IPS DF 6.9 (cell line): ENCODE measurements at places on chromosomes 1 and 21.

GRCh38 chr1:145702826-145703225 lies 4.3 kb downstream of the PDZK1 start:
- DNase-seq = no peak

DNA sequence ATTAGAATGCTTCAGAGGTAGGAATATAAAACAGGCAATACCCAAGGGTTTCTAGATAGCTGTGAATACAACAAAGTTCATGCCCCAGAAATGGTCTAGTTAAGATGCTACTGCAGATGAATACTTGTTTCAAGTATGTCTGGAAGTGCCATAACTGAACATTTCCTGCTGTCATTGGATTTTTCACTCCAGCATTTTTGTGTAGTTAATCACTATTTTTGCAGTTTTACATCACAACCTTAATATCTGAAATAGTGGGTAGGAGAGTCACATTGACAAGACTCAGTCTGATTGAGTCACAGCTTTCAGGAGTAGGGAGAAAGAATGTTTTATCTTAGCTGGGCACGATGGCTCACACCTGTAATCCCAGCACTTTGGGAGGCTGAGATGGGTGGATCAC lies 126.4 kb upstream of the C1orf21 start:
- DNase-seq = no peak

DNA sequence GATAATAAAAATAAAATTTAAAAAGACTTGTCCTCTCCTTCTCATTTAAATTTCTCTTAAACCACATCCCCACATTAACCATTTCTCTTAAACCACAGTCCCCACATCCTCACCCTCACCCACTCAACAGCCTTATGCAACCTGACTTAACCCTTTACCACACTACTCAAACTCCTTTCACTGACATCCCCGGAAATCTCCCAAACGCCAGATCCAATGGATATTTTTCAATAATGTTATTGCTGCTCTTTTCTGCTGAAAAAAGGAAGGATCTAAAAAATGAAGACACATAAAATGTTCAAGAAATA lies 54.2 kb upstream of the EEIG2 start:
- DNase-seq = no peak

GRCh38 chr1:221897321-221897721 lies 155.4 kb upstream of the DUSP10 start:
- DNase-seq = no peak

- DNase-seq = no peak
Observed at GRCh38 chr1:68459091-68459490, 9.3 kb upstream of the RPE65 start.

GRCh38 chr1:221881805-221882581 lies 140.1 kb upstream of the DUSP10 start:
- no peak for DNase-seq

DNA sequence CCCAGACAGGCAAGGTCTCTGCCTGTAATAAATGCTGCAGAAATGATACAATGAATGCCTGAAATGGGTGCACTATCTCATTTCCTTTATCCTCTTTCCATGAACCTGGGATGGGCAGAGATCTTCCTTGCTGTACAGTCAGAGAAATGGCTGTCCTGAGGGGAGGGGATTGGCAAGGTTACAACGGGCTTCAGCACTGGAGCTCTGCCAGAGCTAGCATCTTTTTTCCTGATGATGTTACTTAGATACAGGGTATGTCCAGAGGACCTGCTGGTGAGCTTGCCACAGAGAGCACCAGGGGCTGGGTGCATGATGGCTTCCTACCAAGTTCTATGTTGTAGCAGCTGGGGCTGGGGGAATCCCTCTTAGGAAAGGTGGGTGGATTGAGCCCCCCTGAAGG lies 115.1 kb downstream of the PLXNA2 start:
- DNase-seq = no peak

GRCh38 chr1:36572906-36573305 lies 90.2 kb upstream of the CSF3R start:
- DNase-seq = no peak

- no peak for DNase-seq
Observed at GRCh38 chr21:25772686-25773085, 37.9 kb downstream of the GABPA start.

GRCh38 chr1:26814377-26814776 lies 12.1 kb upstream of the ZDHHC18 start:
- no peak for DNase-seq

DNA sequence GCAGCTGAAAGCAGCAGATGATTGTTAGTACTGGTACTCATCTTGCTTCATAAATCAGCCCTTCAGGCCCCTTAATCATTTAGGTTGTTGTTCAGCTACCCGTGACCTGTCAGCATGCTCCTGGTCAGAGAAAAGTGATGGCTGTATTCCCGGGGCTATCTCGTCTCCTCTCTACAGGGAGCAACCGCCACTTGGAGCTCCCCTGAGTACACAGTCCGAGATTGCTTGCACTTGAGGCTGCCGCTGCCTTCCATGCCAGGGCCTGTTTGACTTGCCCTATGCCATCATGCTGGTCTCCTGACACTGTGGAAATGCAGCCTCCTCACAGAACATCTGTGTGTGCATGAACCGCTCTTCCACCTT lies 97.5 kb downstream of the SPATA46 start:
- no peak for DNase-seq

GRCh38 chr1:24903955-24904730 lies 25.9 kb downstream of the RUNX3 start:
- DNase-seq = no peak

- no peak for DNase-seq
Observed at GRCh38 chr1:229227298-229227919, 43.5 kb upstream of the RAB4A start.

GRCh38 chr1:206568256-206568655 lies 44.0 kb downstream of the EIF2D start:
- no peak for DNase-seq

DNA sequence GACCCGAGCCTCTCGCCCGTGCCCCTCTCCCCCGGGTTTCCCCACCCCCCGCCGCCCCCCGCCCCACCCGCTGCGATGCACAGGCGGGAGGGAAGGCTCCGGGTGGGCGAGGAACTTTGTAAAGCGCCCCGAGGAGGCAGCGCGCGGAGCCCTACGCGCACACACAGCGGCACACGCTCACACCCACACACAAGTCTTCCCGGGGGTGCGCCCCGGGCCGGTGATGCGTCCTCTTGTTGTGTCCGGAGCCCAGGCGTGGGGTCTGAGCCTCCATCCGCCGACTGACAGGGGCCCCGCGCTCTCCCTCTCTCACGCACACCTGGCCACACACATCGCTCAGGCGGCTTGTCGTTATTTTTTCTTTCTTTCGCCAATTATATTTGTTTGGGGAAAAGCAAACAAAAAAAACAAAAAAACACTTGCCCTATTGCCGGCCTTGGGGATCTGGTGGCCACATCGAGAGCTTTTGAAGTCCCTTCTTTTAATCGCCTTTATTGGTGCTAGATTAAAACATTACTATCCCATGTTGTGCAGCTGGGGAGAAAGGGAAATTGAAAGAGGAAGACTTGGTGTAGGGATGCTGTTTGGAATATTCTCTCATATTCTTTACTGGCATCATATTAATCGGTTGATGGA lies 770 bp downstream of the NTNG1 start:
- no peak for DNase-seq

- no peak for DNase-seq
Observed at GRCh38 chr1:207673399-207673798, 28.5 kb downstream of the CR1L start.

- DNase-seq = no peak
Observed at GRCh38 chr1:1761504-1762376, 16.5 kb downstream of the NADK start.

GRCh38 chr1:42162181-42162580 lies 2.4 kb downstream of the GUCA2A start:
- no peak for DNase-seq

DNA sequence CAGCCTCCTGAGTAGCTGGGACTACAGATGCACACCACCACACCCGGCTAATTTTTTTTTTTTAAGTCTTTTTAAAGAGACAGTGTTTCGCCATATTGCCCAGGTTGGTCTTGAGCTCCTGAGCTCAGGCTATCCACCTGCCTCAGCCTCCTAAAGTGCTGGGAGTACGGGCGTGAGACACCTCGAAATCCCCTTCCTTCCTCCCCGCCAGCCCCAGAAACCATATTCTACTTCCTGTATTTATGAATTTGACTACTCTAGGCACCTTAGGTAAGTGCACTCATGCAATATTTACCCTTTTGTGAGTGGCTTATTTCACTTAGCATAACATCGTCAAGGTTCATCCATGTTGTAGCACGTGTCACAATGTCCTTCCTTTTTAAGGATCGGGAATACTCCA lies 6.9 kb upstream of the LRP8 start:
- no peak for DNase-seq

- no peak for DNase-seq
Observed at GRCh38 chr21:40505681-40506080, 341.3 kb downstream of the DSCAM start.

DNA sequence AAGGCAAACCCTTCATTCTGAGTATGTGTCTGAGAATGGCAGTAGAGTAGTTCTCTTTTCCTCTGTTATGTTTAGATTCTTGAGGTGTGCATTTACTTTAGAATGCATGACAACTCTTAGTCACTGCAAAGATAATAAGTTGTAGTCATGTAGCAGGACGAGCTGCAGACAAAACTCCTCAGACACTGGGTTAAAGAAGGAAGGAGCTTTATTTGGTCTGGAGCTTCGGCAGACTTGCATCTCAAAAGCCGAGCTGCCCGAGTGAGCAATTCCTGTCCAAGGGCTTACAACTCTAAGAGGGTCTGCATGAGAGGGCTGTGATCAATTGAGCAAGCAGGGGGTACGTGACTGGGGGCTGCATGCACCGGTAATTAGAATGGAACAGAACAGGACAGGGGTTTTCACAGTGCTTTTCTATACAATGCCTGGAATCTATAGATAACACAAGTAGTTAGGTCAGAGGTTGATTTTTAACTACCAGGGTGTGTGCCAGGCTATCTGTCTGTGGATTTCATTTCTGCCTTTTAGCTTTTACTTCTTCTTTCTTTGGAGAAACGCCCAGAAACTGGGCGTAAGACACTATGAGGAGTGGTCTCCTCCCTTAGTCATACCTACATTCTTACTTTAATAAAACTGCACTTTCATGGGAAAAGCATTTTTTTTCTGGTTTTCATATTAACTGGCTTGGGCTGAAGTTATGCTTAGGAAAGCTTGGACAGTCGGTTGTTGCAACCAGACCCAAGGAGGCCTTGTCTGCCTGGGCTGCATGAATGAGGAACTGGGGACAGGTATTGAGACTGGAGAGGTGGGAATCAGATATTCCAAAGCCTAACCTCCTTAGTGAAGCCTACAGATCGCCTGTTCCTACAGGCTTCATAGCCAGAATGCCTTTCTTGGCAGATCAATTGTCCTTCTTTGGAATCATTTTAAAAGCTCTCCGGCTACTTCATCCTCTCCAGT lies 115.1 kb downstream of the RHOU start:
- DNase-seq = no peak

GRCh38 chr21:42527489-42528158 lies 14.0 kb downstream of the SLC37A1 start:
- no peak for DNase-seq

GRCh38 chr1:85189120-85189519 lies 11.7 kb downstream of the SYDE2 start:
- DNase-seq = no peak

GRCh38 chr1:20365421-20366055 lies 74.9 kb downstream of the VWA5B1 start:
- no peak for DNase-seq

- no peak for DNase-seq
Observed at GRCh38 chr1:115829947-115830346, 11.0 kb downstream of the NHLH2 start.

GRCh38 chr1:113106910-113107309 lies 33.9 kb downstream of the LRIG2 start:
- no peak for DNase-seq

GRCh38 chr1:164337885-164338284 lies 221.1 kb upstream of the PBX1 start:
- DNase-seq = no peak

- no peak for DNase-seq
Observed at GRCh38 chr1:210239349-210240111, 6.9 kb downstream of the SERTAD4 start.

- DNase-seq = no peak
Observed at GRCh38 chr1:38071312-38072256, 25.0 kb upstream of the POU3F1 start.

DNA sequence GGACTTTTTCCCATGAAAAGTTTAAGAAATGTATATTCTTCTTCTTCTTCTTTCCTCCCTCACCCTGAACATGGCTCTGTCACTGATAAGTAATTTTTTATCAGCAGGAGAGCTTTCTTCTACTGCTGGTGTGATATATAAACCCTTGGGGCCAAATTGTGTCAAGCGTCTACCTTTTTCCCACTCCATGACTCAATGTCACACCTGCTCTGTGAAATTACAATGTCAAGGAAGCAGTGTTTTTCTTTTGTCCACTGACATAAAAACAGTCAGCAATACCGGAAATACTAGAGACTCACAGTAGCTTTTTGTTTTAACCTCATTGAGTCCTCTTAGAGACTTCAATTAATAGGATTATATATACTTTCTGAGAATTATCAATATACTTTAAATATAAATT lies 416.2 kb upstream of the ADGRL4 start:
- no peak for DNase-seq

- no peak for DNase-seq
Observed at GRCh38 chr1:113534875-113535274, 144.6 kb downstream of the MAGI3 start.

DNA sequence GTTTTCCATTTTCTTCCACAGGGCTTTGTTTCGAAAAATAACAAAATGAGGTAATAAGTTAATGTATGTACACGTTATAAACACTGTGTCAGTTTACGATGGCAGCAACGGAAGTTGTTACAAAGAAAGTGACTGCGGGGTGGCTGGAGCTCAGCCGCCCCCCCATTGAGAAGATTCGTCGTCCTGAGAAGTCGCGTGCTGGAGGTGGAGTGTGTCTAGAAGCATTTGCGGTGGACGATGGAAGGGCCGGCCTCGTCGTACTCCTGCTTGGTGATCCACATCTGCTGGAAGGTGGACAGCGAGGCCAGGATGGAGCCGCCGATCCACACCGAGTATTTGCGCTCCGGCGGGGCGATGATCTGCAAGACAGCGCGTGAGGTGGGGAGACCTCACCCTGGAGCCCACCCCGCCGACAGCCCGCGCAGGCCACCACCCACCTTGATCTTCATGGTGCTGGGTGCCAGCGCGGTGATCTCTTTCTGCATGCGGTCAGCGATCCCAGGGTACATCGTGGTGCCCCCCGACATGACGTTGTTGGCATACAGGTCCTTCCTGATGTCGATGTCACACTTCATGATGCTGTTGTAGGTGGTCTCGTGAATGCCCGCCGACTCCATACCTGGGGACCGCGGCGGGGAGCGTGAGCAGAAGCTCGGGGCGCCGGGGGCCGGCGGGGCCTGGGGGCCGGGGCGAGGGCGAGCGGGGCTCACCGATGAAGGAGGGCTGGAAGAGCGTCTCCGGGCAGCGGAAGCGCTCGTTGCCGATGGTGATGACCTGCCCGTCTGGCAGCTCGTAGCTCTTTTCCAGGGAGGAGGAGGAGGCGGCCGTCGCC lies 2.4 kb downstream of the ACTA1 start:
- DNase-seq = no peak

DNA sequence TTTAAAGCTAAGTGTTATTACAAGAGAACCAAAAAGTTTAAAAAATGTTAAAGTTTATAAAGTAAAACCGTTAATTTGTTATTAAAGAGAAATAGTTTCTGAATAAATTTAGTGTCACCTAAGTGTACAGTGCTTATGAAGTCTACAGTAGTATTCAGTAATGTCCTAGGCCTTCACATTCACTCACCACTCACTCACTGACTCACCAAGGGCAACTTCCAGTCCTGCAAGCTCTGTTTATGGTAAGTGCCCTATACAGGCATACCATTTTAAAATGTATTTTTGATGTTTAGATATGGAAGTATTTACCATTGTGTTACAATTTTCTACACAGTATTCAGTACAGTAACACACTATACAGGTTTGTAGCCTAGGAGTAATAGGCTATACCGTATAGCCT lies 60.1 kb upstream of the GCLM start:
- no peak for DNase-seq
